CD14-positive monocyte (primary cell): ENCODE measurements at places on chromosomes 4 and X. TPM values are rescaled to one million over a fixed set of nuclear protein-coding genes. Genes with fewer than 3 reads are reported as not detected.

S100P gene
- polyA plus RNA-seq = 29.3 TPM

RAPGEF2 gene
- polyA plus RNA-seq = 13.3 and 29.8 TPM in 2 replicates

USP17L22 gene
- polyA plus RNA-seq = not detected in 2 replicates

DNA sequence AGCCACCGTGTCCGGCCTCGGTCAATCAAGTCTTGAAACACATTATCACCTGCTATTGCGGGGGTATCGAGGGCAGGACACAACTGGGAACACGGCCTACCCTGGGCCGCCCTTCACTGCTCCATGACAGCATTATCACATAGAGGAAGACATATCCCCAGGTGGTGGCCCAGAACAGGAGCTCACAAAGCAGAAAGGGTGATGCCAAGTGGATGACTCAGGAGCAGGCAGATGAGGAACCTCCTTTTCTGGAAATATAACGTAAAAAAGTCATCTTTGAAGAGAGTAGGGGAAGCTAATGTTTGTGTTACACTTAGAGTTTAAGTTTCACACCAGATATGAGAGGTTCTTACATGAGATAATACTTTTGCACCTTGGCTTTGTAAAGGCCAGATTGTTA, 5.3 kb upstream of the SUPT20HL1 start:
- no peak for DNase-seq

DNA sequence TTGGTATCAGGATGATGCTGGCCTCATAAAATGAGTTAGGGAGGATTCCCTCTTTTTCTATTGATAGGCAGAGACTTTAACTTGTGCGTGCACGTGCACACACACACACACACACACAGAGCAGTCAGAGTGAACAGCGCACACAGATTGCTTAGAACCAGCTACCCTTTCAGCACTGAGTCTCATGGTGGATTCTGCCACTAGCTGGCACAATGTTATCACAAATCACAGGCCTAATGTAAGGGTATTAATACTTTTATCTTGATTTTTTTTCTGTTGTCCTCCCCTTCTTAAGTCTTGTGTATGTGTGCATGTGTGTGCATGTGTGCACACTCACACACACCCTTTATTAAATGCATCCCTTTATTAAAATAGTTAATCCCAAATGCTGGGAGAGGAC, 53.2 kb downstream of the HADH start:
- no peak for DNase-seq

- no peak for DNase-seq
Observed at GRCh38 chr4:89446193-89446592, 138.6 kb upstream of the GPRIN3 start.
